Right cardiac atrium (tissue), 5 donors: ENCODE measurements at places on chromosomes 3 and 15. TPM values are rescaled to one million over a fixed set of nuclear protein-coding genes. Genes with fewer than 3 reads are reported as not detected.

The RTP3 gene
- polyA plus RNA-seq = not detected

The ITIH4 gene
- 5.0 TPM for polyA plus RNA-seq

The VPS8 gene
- 10.9 TPM for polyA plus RNA-seq

The SLC28A1 gene
- 0.32 TPM for polyA plus RNA-seq

The GREM1 gene
- polyA plus RNA-seq = 0.11 TPM

The ITGA11 gene
- 11.6 TPM for polyA plus RNA-seq

The ACAD11 gene
- polyA plus RNA-seq = 14.6 TPM

The ADAMTS9 gene
- 10.1 TPM for polyA plus RNA-seq

The SSUH2 gene
- polyA plus RNA-seq = 1.8 TPM

The TNNC1 gene
- polyA plus RNA-seq = 6,305 TPM
